ENCODE measurements at places on chromosomes 4 and X. TPM values are rescaled to one million over a fixed set of nuclear protein-coding genes. Genes with fewer than 3 reads are reported as not detected.

DNA sequence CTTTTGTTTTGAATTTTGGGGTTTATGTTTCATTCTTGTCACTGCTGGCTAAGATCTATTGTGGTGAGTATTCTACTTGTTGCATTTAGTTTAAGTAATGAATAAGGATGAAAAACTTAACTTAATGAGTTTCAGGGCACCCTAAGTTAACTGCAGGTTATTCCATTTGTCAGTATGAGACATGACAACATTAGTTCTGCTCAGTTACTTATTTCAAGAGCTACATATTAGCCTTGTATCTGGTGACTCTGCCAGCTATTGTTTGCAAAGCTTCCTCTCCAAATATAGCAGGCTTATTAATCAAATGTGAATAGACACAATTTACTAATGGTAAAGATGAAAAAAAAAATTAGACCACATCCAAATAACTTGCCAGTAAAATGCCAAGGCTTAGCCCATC, 567.1 kb downstream of the IL15 start:
- H3K4me3 ChIP-seq: no peak overlapping the region
- peaks cover 16% of the 10 kb centered on the region for H3K36me3 ChIP-seq
- H3K4me1 ChIP-seq: peaks cover 3% of the 10 kb centered on the region
- no peak overlapping the region for H3K27ac ChIP-seq
- no peak for DNase-seq

- H3K36me3 ChIP-seq: peaks cover 19% of the 10 kb centered on the region
- H3K4me1 ChIP-seq: peaks cover 18% of the 10 kb centered on the region
- no peak overlapping the region for H3K27ac ChIP-seq
- no peak for DNase-seq
- no peaks in the 10 kb centered on the region for H3K27me3 ChIP-seq
Observed at GRCh38 chr4:88660446-88661294, 37.0 kb downstream of the NAP1L5 start.

GRCh38 chr4:162682651-162683050, 484.0 kb downstream of the NAF1 start:
- no peaks in the 10 kb centered on the region for H3K27me3 ChIP-seq
- no peak overlapping the region for H3K27ac ChIP-seq
- no peak overlapping the region for H3K4me3 ChIP-seq
- H3K36me3 ChIP-seq: no peaks in the 10 kb centered on the region
- no peaks in the 10 kb centered on the region for H3K4me1 ChIP-seq
- DNase-seq: no peak

Gene GPR50
- total RNA-seq: not detected

Gene PIM2
- total RNA-seq: 219 TPM

All from activated naive CD8-positive, alpha-beta T cell treated with anti-CD3 and anti-CD28 coated beads for 36 hours (primary cell).